NCI-H1417 treated with DMSO at 0.1 percent for 48 hours (cell line): ENCODE measurements at places on chromosomes 1 and 21.

- no peak for DNase-seq
Observed at GRCh38 chr1:151146072-151146411, 389 bp downstream of the SEMA6C start.

DNA sequence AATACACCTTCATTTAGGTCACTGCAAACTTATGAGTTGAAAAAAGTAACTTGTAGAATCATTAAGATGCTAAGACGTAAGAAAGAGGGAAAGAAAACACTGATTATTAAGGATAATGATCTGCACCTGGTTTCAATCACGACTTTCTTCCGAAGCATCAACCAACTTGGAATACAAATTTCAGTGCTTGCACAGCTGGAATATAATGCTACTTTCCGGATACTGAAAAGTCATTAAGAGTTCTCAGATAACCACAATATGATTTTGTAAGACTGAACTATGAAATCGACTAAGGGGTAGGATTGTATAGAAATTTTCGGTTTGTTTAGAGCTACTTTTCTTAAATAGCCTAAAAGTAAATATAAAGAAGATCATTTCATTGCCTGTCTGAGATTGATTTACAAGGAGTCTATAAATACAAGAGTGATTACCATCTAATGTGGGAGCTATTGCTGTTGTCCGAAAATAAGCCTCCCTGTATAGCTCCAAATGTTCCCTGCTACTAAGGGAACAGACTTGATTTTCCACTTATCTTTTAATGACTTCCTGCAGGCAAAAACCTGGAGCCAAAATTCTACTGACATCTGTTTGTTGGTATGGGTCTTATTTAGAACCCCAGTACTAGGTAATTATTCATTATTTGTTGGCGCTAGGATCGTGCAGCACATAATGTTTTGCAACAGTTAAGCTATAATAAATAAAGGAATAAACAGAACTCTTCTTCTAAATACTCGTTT, 673.3 kb downstream of the KCNT2 start:
- peak; percentile 86 for DNase-seq

DNA sequence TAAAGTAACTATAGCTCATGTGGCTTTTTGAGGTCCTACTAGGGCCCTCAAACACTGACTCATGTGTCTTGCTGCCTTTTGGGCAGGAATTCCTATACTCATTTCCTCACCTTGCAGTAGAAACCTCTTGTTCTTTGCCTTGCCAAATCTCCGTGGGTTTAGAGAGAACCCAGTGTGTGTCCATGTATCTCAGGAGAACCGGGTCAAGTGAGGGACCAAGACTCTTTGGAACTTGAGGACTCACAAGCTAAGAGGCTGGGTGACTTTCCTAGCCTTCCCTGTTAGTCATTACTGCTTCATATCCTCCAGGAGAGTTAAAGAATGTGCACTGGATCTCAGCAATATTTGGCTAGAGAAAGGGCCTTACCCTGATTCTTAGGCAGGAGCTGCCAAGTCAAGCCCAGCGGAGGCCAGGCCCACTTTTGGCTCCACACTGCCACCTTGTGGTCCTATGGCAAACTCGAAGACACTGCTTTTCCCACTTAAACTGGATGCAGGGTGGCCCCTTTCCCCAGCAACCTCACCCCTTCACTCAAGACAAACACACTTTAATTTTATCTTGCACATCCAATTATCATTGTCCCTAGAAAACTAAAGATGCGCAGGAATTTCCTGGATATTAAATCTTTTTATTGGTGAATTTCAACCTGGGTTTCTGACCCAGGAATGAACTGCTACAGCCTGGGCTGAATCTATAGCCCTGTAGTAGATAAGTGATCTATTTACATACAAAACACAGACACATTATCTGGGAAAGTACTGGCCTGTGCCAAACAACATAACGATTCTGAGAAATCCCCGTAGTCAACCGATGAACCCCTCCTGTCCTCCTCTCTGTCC, 10.6 kb downstream of the AVPR1B start:
- peak; percentile 17 for DNase-seq

DNA sequence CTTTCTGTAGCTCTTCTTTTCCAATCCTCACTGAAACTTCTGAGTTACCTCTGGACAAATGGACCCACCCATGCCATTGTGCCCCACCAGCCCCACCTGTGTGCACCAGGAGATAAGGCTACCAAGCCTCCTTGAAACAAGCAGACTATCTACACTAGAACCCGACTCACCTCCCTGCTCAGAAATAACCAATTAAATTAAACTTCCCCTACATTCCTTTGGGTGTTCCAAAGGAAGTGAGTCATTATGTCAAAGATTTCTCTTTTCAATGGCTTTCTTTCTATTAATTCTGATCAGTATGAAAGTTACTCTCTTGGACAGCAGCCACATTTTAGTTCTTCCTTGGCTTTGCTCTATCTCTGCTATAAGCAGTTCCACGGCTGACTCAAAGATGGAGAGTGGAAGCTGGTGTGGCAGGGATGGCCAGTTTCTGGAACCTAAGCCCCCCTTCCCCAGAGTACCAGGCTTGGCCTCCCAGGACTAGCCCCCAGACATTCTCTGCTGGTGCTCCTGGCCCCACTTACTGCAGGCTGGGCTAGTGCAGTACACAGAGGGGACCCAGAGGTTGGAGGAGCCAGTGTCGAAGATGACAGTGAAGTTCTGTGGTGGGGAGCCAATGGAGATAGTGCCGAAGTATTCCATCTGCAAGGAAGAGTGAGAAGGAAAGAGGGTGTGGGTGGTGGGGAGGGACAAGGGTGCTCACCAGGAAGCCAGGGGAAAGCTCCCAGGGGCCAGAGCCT, 1.9 kb downstream of the CTSE start:
- no peak for DNase-seq

- no peak for DNase-seq
Observed at GRCh38 chr1:32937061-32937460, 27.5 kb downstream of the RNF19B start.

GRCh38 chr1:33643216-33643615, 170.8 kb downstream of the ZSCAN20 start:
- DNase-seq, result no peak

DNA sequence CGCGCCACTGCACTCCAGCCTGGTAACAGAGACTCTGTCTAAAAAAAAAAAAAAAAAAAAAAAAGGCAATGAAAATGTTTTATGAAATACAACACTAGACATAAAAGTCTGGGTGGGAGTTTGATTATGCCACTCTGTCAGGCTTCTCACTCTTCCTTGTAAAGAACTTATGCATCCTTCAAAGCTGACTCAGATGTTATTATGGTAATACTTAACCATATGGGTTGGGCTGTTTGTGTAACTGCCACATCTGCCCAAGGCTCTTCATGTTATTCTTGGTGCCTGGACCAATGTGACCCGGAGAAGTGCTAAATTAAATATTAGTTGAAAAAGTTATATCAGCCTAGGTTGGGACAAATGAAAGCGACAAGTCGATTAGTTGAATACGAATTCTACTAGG, 23.8 kb downstream of the FAM89A start:
- DNase-seq, result no peak

DNA sequence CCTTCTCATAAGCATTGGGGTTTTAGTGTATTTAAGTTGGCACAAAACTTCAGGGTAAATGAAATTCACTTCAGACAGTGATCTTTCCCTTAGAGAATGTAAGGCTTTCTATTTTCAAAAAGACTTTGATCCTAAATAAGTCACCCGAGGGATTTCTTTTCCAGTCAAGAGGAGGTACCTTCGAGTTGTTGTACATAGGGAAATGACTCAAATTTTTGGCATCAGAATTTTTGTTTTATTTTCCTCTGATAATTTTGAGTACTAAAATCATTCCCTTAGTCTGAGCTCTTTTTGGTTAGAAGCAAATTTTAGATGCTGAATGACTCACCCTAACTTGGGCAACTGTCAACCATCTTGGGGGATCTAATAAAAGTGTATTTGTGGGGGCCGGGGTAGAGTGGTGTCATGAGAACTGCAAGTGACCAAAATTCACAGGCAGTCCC, 193.9 kb downstream of the DHRS3 start:
- no peak for DNase-seq

DNA sequence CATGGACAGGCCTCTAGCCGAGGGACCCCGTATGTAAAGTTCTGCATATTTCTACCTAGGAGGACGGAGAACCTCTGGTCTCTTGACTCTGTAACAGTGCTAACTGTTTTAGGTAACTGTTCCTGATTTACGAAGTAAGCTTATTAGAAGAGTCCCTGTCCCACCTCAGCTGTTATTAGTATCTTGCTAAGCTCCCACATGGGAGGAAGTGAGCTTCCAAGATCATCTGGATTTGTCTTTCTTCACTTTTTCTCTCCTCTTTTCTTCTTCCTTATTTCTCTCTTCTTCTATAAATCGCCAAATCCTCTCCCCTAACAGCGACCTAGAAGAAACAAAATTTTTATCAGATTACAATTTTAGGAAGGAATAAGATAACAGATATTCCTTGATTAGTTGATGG, 4.4 kb downstream of the CD53 start:
- no peak for DNase-seq

GRCh38 chr1:51750729-51751128, 127.8 kb downstream of the NRDC start:
- no peak for DNase-seq

- no peak for DNase-seq
Observed at GRCh38 chr1:156712626-156713025, 7.2 kb upstream of the CRABP2 start.

- DNase-seq, result no peak
Observed at GRCh38 chr1:204405988-204406387, 5.6 kb downstream of the PPP1R15B start.

- no peak for DNase-seq
Observed at GRCh38 chr1:162740755-162741154, 49.7 kb upstream of the HSD17B7 start.

DNA sequence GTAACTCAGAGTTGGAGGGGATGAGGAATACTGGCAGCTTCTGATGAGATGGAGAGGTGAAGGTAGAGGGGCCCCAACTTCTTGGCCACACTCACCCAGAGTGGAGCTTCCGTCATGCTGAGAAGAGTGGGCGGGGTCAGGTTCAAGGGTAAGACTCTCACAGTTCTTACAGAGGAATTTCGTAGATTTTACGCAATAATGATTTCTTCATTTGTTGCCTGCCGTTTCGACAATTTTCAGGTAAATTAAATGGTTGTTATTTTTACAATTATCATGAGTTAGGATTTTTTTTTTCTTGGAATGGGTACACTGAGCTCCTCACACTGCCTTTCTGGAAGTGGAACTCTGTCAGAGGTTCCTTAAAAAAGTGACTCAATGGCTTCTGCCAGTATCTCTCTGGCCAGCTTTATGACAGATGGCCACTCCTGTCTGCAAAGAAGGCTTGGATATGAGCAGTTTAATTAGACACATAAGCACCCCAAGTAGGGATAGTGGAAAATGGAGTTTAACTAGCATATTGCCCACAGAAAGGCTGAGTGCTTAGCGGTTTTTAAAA, 13.8 kb upstream of the NLRP3 start:
- no peak for DNase-seq

GRCh38 chr1:226737819-226738420, 1.2 kb downstream of the ITPKB start:
- DNase-seq, result no peak

GRCh38 chr1:104248385-104248784, 498.7 kb downstream of the AMY1C start:
- no peak for DNase-seq
